ENCODE measurements at places on chromosomes 6 and 20.

DNA sequence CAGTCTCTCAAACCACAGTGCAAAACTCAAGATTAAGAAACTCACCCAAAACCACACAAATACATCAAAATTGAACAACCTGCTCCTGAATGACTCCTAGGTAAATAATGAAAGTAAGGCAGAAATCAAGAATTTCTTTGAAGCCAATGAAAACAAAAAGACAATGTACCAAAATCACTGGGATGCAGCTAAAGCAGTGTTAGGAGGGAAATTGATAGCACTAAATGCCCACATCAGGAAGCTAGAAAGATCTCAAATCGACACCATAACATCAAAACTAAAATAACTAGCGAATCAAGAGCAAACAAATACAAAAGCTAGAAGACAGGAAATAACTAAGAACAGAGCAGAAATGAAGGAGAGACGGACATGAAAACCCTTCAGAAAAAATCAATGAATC, 70.5 kb downstream of the TBC1D32 start:
- no peak for DNase-seq

DNA sequence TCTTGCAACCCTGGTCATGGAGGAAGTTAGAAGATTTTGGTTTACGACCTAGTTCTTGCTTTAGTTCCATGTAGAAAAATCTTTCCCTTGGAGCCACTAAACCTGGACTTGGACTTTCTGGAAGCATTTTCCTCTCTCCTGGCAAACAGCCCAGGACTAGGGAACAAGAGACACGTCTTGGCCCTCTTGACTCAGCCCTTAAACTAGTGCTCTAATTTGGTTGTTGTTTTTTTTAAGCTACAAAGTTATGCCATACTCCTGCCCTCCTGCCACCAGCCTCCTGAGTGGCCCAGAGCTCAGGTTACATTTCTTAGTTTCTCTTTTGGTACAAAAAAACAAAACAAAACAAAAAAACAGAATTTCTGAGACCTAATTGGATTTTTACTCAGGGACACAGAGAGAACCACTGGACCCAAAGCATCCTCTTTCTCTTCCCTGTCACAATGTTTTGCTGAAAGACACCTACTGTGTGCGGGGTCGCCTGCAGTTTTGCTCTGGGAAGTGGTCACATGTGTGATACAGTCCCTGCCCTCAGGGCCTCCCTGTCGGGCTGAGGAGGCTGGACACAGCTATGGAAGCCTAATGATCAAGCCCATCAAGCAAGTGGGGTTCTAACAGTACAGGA, 32.3 kb upstream of the SCUBE3 start:
- no peak for DNase-seq

DNA sequence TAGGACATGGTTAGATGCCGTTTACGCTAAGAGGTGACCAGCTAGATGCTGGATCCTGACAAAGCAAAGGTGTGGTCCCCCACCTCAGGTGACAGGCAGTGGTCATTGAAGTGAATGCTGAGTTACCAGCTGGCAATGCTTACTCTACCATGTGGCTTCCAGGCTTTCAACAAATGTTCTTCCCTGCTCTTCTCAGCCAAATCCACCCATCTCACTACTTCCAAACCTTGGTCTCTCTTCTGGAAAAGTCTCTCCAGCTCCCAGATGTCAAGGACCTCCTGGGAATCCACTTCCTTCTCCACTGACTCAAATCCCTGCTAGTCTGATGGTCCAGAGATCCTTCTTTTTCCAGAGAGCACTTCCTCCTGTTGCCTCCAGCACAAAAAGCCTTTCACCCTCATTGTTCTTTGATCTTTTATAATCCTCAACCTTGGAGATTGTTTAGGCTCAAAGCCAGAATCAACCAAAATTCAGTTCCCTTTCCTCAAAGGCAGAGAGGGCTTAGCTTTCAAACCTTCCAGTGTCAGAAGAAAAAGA, 228.0 kb downstream of the ZNF217 start:
- no peak for DNase-seq

DNA sequence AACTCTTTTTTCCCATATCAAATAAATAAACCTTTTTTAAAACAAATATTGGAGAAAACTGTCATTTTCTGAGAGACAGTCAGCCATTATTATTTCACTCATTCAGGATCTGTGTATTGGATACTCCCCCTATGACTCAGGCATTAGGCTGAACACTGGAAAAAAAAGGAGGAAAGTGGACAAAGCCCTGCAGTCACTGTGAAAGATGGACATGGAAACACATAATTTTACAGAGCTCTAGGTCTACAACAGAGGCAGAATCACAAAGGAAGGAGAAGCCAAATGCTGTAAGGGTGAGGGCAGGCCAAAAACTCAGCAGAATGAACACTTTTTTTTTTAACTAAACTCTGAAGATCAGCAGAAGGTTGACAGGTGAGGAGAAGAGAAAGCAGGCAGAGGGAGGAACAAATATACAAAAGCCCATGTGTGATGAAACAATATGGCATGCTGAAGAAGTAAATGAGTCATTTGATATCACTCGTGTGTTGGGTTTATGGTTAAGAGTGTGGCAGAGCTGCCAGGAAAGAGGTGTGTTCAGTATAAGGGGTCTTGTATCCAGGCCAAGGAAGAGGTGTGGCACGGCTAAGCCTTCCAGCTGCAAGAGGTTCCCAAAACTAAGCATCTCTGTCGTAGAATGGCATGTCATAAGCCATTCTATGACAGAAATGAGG, 39.1 kb downstream of the EPB41L2 start:
- no peak for DNase-seq

DNA sequence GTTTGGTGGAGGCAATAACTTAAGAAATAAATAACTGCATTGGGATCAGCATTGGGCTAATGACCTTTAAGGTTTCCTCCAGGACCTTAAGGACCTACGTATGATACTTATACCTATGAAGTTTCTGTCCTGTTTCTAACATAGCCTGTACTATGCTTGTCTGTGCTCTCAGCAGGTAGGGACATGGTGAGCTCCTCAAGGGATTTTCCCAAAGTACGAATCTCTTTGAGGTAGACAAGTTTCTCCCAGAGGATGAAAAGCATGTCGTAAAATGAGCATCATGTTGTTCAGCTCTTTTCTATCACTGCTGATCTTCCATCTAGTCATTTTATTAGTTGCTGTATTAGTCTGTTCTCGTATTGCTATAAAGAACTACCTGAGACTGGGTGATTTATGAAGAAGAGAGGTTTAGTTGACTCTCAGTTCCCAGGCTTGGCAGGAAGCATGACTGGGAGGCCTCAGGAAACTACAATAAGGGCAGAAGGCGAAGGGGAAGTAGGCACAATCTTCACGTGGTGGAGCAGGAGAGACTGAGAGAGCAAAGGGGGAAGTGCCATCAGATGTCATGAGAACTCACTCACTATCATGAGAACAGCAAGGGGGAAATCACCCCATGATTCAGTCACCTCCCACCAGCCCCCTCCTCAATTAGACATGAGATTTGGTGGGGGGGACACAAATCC, 77.8 kb upstream of the TGM3 start:
- no peak for DNase-seq

DNA sequence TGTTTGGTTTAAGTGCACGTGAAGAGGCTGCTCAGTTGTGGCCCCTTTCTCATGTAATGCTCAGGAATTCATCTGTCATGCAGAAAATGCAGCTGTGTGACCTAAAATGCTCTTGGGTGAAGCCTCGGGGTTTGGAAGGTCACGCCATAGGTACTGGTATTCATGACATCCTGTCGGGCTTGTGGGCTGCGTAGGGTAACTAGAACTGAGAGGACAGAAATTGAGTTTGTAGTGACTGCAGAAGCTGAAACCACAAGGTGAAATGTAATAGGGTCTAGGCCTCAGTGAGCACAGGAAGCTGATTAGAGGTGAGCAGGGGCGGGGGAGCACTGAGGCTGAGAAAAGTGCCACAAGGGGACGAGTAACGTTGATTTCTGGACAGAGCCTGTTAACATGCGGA, 128.8 kb downstream of the SOBP start:
- no peak for DNase-seq

DNA sequence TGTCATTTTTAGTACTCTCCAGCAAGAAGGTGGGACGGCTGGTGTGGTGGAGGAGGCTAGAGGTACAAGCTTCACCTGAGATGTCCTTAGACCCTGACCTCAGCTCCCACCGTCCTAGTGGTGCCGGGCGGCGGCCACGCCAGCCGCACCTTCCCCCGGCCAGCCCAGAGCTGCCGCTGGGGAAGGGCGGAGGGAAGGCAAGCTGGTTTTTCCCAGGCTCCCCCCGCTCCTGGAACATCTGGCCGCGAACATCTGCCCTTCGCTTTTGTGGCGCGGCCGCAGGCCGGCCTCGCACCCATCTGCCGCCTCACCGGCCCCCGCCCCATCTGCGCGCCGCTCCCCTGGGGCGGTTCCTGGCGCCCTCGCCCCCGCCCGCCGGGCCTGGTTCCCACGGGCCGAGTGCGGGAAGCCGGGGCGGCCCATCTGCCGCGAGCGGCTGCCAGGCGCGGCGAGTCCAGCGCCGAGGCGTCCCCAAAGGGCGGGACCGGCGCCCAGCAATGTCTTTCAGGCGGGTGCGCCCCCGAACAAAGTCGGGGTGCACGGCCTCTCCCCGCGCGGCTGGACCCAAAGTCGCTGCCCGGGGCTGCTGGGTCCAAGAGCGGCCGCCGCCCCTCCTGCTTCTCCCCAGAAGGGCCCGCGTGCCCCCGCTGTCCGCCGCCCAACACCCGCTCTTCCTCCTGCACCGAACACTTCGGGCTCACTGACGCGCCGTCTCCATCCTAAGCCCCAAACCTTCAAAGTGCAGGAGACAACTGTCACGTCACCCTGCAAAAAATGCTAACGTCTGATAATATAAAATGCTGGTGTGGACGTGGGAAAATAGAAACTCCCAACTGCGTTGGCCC, 17.3 kb upstream of the ID1 start:
- DNase-seq: no peak

- no peak for DNase-seq
Observed at GRCh38 chr6:106446287-106446885, 85.9 kb downstream of the CRYBG1 start.

DNA sequence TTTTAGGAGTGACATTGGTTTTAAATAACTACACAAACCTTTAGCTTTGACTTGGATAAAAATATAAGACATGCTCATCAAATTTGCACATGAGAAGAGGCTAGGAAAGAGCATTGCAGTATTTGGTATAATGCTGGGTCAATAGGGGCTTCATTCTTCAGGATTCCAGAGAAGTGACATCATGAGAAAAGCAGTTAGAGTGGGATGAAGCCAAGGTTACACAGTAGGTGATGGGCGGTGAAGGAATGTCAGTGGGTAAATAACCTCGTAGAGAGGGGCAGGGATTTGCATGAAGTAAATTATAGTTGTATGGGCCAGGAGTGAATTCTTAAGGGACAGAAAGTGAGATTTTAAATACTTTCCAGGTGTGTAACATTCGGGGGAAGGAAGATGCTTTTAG, 216.2 kb downstream of the RFPL4B start:
- no peak for DNase-seq

- no peak for DNase-seq
Observed at GRCh38 chr6:97282238-97282725, 734 bp downstream of the MMS22L start.

- no peak for DNase-seq
Observed at GRCh38 chr6:11083491-11083890, 10.1 kb upstream of the SMIM13 start.

DNA sequence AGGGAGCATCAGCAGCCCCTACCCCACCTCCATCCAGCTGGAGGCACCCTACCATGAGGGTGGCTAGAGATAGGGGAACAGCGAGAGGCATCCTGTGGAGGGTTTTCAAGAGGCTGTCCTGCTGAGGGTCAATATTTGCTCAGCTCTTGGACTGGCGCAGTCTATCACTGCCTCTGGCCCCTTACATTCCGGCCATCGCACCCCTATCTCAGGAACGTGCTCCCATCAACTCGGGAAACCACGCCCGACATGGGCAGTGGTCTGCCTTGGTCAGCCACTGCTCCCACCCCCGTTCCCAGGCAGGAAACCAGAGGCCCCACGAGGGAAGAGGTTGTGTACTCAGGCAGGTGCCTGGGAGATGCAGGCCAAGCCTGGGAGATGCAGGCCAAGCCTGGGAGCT, 57.9 kb downstream of the VEGFA start:
- no peak for DNase-seq

GRCh38 chr6:1832844-1833787, 223.4 kb downstream of the FOXC1 start:
- no peak for DNase-seq

GRCh38 chr20:63394069-63394919, 33.1 kb upstream of the CHRNA4 start:
- no peak for DNase-seq
